ENCODE measurements at places on chromosomes 12 and 14. TPM values are rescaled to one million over a fixed set of nuclear protein-coding genes. Genes with fewer than 3 reads are reported as not detected.

DNA sequence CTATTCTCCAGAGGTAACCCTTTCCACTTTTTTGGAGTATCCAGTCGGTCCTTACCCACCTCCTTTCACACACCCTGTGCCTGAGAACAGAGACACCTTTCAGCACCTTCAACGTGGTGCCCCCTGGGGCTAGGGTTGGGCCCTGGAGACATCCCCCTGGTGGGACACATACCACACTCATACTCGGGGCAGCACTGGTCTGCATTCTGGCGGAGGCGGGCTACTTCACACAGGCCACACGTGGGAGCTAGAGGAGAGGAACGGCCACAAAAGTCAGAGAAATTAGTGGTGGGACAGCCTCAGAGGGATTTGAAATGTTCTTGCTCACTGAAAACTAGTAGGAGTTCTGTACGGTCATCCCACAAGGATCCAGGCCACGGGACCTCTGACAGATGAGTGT, 39.8 kb upstream of the ANO2 start:
- no peak overlapping the region for H3K27ac ChIP-seq
- no peaks in the 10 kb centered on the region for H3K4me1 ChIP-seq
- H3K4me3 ChIP-seq: no peak overlapping the region
- H3K36me3 ChIP-seq: no peaks in the 10 kb centered on the region

DNA sequence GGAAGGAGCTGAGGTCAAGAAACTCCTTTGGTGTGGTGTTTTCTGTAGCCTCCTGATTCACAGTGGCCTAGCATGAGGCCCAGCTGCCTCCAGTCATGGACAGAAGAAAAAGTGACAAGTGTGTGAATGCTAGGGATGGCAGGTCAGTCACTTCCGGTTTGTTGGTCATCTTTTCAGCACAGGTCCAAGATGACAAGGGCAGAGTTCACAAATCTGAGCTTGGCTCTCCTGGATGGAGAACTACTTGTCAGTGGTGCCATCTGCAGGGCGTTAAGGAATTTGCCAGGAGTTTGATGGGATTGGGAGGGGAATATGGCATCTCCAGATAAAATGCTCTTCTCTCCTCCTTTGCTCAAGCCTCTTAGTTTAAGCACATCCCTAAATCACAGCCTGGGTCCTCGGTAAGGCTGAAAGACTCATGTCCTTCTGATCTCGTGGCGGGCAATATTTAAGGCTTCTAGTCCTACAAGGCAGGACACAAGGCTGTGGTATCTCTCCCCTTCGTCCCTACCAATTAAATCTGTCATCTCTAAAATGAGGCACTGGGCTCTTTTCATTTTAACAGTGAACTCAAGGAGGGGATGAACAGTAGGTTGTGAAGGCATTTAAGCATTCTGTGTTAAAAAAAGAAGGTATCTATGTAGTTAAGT, 10.0 kb downstream of the TUBA1B start:
- no peaks in the 10 kb centered on the region for H3K4me1 ChIP-seq
- no peak overlapping the region for H3K27ac ChIP-seq
- no peaks in the 10 kb centered on the region for H3K27me3 ChIP-seq
- peak; percentile 51 for DNase-seq

DNA sequence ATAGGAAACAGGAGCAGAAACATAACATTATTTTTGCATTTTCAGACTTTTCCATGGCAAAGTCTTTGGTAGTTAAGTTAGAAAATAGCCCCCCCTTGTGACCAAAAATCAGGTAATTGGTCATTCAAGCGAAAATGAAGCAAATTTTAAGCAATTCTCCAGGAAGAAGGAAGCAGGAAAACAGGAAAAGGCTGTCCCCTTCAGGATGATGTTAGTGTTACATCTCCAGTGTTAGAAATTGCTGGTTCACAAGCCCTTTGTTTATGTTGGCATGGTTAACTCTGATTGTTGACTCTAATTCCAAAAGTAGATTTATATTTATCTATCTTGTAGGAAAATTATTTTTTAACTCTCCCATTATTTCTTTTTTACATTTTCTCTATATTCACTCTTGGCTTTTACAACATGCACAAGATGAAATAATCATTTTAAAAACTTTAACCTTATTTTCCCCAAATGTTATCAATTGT, 18.8 kb upstream of the GAS2L3 start:
- H3K36me3 ChIP-seq: no peaks in the 10 kb centered on the region
- no peaks in the 10 kb centered on the region for H3K27me3 ChIP-seq
- H3K4me3 ChIP-seq: no peak overlapping the region
- no peak for DNase-seq
- H3K4me1 ChIP-seq: no peaks in the 10 kb centered on the region

- H3K27ac ChIP-seq: no peak overlapping the region
- no peaks in the 10 kb centered on the region for H3K27me3 ChIP-seq
- no peaks in the 10 kb centered on the region for H3K4me1 ChIP-seq
- no peak overlapping the region for H3K4me3 ChIP-seq
These were observed 118.0 kb downstream of the SINHCAF start for GRCh38 chr12:31207799-31208465.

DNA sequence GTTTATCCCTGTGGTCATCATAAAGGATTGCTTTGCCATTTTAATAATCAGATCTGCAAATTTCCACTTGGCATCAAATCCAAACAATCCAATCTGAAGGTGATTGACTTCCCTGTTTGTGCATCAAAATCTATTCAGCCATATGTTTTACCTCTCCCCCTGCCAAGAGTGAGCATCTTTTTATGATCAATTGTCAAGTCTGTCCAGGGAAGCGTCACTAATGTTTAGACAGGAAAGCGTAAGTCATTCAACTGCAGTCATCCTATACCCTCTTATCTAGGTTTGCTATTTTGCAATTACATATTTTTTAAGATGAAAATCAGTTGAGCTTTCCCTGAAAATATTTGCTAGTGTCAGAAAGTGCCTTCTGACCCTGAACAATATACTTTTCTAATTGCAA, 1224.1 kb upstream of the SEL1L start:
- H3K27me3 ChIP-seq: no peaks in the 10 kb centered on the region
- no peak overlapping the region for H3K27ac ChIP-seq
- H3K36me3 ChIP-seq: no peaks in the 10 kb centered on the region
- no peak overlapping the region for H3K4me3 ChIP-seq

DNA sequence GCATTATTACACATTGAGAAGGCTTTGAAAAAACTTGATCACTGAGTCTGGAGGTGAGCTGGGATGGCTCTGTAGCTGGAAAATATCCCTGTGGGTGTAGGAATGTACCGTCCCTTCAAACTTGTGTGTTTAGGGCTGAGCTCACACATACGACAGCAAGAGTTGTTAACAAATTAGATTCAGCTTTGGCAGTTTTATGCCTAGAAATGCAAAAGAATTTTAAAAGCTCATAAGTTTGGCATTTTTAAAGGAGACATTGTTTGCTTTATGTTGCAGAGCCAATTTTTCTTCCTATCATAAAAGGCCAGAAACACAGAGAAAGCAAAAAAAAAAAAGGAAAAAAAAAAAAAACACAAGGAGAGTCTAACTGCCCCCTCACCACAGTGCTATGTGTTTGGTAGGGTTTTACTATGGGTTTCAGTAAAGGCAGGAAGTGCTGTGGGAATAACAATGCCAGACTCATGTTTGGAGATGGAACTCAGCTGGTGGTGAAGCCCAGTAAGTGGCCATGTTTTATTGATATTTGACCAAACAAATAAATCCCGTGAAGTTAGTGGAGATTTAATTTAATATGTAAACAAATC, 78.4 kb downstream of the DAD1 start:
- H3K4me1 ChIP-seq: peaks cover 3% of the 10 kb centered on the region
- H3K27me3 ChIP-seq: no peaks in the 10 kb centered on the region
- H3K27ac ChIP-seq: no peak overlapping the region
- H3K36me3 ChIP-seq: no peaks in the 10 kb centered on the region
- DNase-seq: no peak

DNA sequence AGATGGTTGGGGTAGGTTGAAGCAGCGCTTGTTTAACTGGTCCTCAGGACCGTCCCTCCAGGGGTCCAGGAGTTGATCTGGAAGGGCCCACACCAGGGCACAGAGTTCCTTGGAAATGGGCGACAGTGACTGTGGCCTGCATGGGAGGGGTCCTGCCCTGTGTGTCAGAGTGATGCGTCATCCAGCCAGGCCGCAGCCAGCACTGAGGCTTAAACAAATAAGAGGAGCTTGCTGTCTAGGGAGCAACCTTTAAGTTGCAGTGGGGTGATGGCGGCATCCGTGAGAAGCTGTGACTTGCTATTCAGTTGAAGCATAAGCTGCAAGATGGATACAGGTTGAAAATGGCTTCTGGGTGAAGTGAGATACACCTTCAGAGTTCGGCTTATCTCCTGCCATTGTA, 20.2 kb downstream of the DCAF4 start:
- no peak overlapping the region for H3K4me3 ChIP-seq
- no peak for DNase-seq

- no peak for DNase-seq
- H3K36me3 ChIP-seq: no peaks in the 10 kb centered on the region
- H3K27me3 ChIP-seq: no peaks in the 10 kb centered on the region
- no peak overlapping the region for H3K4me3 ChIP-seq
- no peaks in the 10 kb centered on the region for H3K4me1 ChIP-seq
These were observed 1934.2 kb upstream of the SEL1L start for GRCh38 chr14:83467811-83468210.

- no peaks in the 10 kb centered on the region for H3K36me3 ChIP-seq
- H3K4me3 ChIP-seq: no peak overlapping the region
- no peaks in the 10 kb centered on the region for H3K27me3 ChIP-seq
These were observed 140.5 kb downstream of the KCNA5 start for GRCh38 chr12:5184186-5184585.

DNA sequence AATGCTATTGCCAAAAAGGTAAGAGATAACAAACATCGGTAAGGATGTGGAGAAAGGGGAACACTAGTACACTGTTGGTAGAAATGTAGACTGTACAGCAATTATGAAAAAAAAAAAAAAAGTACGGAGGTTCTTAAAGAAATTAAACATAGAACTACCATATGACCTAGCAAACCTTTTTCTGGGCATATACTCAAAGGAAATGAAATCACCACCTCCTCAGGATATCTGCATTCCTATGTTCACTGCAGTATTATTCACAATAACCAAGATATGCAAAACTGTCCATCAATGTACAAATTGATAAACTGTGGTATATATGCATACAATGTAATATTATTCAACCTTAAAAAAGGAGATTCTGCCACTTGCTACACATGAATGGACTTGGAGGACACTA, 60.7 kb downstream of the INSM2 start:
- H3K36me3 ChIP-seq: no peaks in the 10 kb centered on the region
- H3K4me3 ChIP-seq: no peak overlapping the region
- no peaks in the 10 kb centered on the region for H3K27me3 ChIP-seq
- H3K4me1 ChIP-seq: no peaks in the 10 kb centered on the region
- DNase-seq: no peak

- H3K27me3 ChIP-seq: no peaks in the 10 kb centered on the region
- H3K4me1 ChIP-seq: no peaks in the 10 kb centered on the region
- no peak overlapping the region for H3K27ac ChIP-seq
- DNase-seq: no peak
These were observed 152.5 kb downstream of the C12orf75 start for GRCh38 chr12:105482951-105483350.

DNA sequence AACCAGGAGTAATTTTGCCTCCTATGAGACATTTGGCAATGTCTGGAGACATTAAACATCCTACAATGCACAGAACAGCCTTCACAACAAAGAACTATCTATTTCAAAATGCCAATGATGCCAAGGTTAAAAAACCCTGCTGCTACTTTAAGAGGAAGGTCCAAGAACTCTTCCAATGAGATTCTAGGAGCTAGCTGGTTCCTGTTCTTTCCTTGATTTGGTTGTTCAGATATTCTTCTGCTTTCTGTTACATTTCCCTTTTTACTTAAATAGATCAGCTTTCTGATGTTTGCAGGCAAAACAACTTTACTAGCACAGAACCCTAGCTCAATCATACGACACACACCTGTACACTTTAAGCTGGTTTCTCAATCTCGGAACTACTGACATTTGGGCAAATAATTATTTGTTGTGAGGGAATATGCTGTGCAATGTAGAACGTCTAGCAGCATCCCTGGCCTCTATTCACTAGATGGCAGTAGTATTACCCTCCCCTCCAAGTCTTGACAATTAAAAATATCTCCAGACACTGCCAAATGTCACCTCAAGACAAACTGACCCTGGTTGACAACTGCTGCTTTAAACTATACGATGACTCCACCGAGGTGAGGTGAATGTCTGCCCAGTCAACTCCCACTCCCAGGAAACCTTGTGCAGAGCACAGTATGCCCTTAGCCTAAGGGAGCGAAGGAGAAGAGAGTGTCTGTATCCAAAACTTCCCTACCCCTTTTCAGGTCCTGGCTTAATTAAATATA, 4.4 kb downstream of the BLTP3B start:
- no peak overlapping the region for H3K4me3 ChIP-seq
- no peaks in the 10 kb centered on the region for H3K27me3 ChIP-seq
- no peak overlapping the region for H3K27ac ChIP-seq
- no peaks in the 10 kb centered on the region for H3K36me3 ChIP-seq
- no peaks in the 10 kb centered on the region for H3K4me1 ChIP-seq

DNA sequence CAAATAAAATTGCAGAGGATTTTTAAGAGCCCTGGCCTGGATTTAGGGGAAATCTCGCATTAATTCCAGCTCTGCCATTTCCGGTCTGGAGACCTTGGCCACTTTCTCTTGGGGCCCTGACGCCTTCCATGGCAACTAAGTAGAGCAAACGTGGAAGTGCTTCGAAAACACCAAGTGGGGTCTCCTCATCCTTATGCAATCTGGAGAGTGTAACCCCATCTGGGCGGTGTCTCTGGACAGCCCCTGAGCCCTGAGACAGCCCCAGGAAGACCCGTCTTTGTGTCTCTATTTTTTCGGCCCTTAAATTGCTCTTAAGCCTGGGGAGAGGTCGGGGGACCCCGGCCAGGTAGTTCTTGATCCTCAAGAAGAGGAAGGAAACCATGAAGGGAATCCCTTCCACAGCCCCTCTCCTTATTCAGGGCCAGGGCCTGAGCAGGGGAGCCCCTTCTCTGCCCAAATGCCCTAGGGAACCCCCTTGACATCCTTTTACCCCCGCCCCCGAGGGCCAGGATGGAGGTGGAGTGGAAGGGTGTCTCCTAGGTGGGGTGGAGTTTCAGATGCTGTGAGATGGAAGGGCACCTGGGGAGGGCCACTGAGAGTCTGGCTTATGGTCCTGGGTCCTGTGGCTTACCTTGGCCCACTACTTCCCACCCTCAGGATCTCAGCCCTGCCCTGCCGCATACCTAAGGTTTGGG, 17.6 kb upstream of the NR4A1 start:
- H3K36me3 ChIP-seq: no peaks in the 10 kb centered on the region
- peak overlapping the region; percentile 89 for H3K27ac ChIP-seq
- H3K4me1 ChIP-seq: peaks cover 50% of the 10 kb centered on the region
- DNase-seq: peak; percentile 71
- peaks cover 27% of the 10 kb centered on the region for H3K27me3 ChIP-seq
- peak overlapping the region; percentile 2 for H3K4me3 ChIP-seq

- no peaks in the 10 kb centered on the region for H3K4me1 ChIP-seq
- no peak for DNase-seq
- no peak overlapping the region for H3K27ac ChIP-seq
- no peak overlapping the region for H3K4me3 ChIP-seq
- no peaks in the 10 kb centered on the region for H3K36me3 ChIP-seq
These were observed 94.0 kb downstream of the NAV3 start for GRCh38 chr12:77924703-77925102.

- H3K27me3 ChIP-seq: no peaks in the 10 kb centered on the region
- no peak overlapping the region for H3K4me3 ChIP-seq
- no peak for DNase-seq
- no peaks in the 10 kb centered on the region for H3K4me1 ChIP-seq
These were observed 38.3 kb downstream of the TTLL5 start for GRCh38 chr14:75699331-75699730.

MSI1 gene
- 0.60 TPM for total RNA-seq

CISTR gene
- not detected for total RNA-seq

NR1H4 gene
- not detected for total RNA-seq

PITPNM2 gene
- 30.8 TPM for total RNA-seq

SSPN gene
- total RNA-seq: 18.6 TPM

DPF3 gene
- 1.7 TPM for total RNA-seq

EFS gene
- total RNA-seq: 15.8 TPM

PZP gene
- total RNA-seq: 0.38 TPM

CYP27B1 gene
- total RNA-seq: 1.5 TPM

FBRSL1 gene
- total RNA-seq: 49.4 TPM

All from left lung (tissue), 14 donors.